ENCODE measurements at places on chromosomes 3 and 15. TPM values are rescaled to one million over a fixed set of nuclear protein-coding genes. Genes with fewer than 3 reads are reported as not detected.

DNA sequence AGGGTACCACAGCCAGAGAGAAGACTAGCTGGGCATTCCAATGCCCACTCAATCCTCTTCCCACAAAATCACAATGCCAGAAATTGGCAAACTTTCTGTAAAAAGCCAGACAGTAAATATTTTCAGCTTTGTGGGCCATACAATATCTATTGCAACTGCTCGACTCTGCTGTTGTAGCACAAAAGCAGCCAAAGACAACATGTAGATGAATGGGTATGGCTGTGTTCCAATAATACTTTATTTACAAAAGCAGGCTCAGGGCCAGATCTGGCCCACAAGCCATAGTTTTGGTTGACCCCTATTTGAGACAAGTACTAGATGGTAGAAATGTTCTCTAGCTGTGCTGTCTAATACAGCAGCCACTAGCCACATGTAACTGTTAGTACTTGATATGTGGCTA lies 330.9 kb downstream of the ERC2 start:
- no peak for DNase-seq

- no peak for DNase-seq
Measured at GRCh38 chr15:41483519-41483918, 10.2 kb upstream of the ITPKA start.

DNA sequence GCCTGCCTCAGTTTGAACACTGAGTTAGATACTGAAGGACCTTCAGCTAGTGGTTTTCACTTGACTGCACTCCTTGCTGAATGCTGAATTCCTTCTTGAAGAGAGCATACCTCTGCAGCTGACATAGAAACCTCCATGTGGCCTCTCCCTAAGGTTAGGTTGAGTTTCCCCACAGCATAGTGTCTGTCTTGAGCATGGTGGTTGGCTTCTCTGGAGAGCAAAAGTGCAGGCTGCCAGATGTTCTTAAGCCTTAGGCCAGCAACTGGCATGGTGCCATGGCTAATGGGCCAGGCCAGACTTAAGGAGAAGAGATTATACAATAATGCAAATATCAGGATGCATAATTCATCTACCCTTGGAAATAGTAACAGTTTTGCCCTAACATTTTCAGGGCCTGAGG lies 545.6 kb upstream of the ZNF385D start:
- DNase-seq: no peak

Gene TRH
- 0.50 TPM for polyA plus RNA-seq

- DNase-seq: no peak
Measured at GRCh38 chr3:133914839-133915600, 19.3 kb upstream of the RAB6B start.

Gene IQCH
- polyA plus RNA-seq: 1.5 TPM

DNA sequence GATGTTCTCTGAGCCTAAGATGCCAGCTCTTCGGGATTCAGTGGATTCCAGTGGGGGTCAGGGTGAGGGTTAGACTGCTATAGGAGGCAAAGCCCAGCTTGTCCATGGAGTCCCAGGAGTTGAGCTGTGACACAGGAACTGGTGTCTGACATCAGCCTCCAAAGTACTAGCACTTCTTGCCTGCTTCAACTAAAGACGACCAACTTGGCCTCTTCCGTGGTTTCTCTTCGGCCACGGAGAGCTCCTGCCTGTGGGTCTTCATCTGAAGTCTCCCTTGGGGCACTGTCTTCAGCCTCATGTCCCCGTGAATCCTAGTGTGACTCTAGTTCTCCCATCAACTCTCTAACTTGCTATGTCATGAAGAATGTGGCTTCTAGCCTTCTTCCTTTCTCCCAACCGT lies 12.8 kb upstream of the ACAN start:
- DNase-seq: no peak

GRCh38 chr3:18111796-18112232 lies 313.3 kb downstream of the SATB1 start:
- DNase-seq: peak; percentile 12

- DNase-seq: peak; percentile 78
Measured at GRCh38 chr15:82044373-82045178, 1.2 kb downstream of the MEX3B start.

DNA sequence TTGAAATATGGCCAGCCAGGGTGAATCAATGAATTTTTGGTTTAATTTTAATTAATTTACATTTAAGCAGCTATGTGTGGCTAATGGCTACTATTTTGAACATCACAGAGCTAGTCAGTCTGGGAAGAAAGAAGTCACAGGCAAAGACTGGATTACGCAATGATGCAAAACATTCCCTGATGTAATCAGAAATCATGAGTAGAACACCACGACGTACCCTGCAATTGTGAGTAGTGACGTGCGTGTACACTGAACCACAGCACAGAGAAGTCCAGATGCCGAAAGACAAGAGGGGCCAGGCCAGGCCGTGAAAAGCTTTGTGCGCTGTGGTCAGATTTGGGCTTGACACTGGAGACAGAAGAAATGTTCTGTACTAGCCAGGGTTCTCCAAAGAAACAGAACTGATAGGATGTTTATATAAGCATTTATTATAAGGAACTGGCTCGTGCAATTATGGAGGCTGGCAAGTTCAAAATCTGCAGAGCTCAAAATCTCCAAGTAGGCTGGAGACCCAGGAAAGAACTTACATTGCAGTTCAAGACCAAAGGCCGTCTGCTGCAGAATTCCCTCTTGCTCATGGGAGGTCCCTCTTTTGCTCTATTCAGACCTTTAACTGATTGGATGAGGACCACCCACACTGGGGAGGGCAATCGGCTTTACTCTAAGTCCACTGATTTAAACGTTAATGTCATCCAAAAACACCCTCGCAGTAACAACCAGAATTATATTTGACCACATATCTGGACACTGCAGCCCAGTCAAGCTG lies 44.6 kb downstream of the SH3BP5 start:
- DNase-seq: peak; percentile 52

GRCh38 chr15:27807335-27807734 lies 291.8 kb downstream of the OCA2 start:
- DNase-seq: no peak

Gene TRMT10C
- polyA plus RNA-seq: 30.6 TPM

- no peak for DNase-seq
Measured at GRCh38 chr3:115912372-115912771, 289.1 kb downstream of the GAP43 start.

Gene CLDN18
- 0.69 TPM for polyA plus RNA-seq

DNA sequence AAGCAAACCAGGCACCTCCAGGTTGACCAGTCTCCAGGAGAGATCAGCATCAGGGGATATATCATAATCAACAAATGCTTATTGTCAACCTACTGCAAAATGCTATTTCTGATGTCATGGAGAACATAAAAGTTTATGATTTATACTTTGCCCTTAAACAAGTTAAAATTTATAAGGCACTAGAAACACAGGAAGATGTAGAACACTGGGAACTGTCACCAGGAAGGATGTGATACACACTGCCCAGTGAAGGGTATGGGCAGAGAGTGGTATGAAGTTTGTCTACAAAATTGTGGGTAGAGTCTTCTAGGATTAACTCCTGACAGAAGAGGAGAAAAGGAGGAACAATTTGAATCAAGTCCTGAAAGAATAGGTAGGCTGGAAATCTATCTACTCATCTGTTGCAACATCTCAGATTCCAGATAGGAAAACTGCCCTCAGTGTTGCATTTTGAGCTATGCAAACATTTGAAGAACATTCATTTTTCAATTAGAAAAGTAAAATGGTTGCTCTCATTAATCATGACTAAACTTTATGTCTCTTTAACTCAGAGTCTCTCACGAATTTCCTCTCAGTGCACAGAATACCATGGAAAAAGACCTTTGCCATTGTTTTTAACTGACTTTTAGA lies 105.9 kb upstream of the SKOR1 start:
- DNase-seq: no peak
